ENCODE measurements at places on chromosomes 2 and 18.

DNA sequence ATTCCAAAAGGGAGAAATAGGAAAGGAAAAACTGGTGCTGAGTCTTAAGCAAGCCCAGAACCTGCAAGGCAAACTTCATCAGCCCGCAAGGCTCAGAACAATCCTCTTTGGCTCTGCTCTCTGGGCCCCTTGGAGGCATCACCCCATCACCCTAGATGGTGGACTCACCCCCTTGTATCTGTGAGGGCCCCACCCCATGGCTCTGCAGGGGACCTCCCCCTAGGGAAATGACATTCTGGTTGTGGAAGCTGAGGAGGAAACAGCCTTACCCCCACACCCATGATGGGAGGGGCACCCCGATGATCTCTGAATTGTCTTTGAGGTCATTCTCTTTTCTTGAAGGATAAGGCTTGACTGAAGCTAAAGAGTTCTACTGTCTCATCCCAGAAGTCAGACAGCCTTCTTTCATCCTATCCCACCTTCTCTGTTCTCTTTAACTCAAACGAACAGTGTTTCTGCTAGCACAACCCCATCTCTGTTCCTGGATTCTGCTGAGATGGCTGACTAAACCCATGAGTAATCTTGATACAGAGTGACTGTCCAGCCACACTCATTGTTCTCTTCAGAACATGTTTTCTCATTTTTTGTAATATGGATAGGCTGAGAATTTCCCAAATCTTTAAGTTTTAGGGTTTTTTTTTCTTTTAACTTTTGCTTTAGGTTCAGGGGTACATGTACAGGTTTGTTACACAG is 492.1 kb upstream of the MYT1L start:
- no peak for DNase-seq

DNA sequence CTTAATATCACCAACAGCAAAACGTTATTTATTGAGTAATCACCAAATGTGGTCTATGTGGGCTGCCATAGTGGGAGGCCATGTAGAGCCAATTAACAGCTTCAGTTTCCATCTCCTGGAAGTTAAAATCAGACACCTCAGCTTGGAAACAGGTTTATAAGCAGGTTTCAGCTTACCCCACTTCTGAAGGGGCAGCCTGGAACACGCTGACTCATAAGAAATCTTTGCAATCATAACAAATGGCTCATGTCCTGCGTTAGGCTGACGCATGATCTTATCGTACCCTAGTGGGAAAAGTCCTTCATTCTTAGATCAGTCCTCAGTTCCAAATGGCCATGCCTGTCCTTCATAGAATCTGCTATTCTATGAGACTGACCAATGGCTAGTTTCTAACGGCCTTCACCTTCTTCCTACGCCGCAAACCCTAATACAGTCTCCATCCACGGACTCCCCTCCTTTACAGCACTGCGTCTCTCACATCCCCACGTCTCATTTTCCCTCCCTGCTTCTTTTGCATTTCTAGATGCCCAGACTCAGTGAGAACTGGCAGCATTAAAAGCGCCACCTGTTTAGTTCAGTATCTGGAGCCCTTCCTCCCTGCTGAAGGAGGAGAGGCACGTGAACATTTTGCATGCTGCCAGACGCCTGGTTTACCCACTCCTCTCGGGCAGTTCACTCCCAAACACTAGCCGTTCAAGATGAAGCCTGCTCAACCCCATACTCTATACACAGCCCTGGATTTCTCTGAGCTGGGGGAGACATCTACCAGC is 24.2 kb upstream of the BZW1 start:
- DNase-seq, result peak; percentile 69

- no peak for DNase-seq
Measured at GRCh38 chr2:191112448-191112901, 38.3 kb downstream of the STAT4 start.

DNA sequence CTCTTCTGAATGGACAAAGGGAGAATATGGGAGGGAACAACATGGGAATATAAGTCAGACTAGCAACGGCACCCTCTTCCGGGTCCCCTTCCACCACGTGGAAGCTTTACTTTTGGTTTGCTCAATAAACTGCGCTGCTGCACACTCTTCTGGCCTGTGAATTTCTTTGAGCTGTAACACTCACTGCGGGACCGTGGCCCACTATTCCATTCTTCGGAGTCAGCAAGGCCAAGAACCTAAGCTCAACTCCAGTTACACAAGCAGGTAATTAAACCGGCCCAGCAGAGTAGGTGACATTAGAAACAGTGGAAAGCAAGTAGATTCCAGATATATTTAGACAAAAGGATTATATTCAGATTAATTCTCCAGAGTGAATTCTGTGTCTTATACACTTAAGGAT is 697.4 kb upstream of the NXPH2 start:
- no peak for DNase-seq

DNA sequence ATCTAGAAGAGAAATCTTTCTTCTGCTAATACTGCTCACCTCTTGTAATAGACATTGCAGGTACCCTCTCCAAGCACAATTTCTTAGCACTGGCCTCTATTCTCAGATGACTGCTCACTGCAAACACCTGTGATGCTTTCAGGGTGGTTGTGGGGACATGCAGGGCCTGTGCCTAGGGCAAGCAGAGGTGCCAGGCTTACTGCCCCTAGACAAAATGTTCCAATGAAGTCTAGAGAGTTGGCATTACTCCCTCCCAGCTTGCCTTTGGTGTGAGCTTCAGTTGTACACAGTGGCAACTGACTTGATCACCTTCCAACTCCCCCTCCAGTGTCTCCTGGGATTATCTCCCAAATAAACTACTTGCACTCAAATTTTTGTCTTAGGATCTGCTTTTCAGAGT is 12.9 kb upstream of the TXNDC2 start:
- DNase-seq, result no peak

DNA sequence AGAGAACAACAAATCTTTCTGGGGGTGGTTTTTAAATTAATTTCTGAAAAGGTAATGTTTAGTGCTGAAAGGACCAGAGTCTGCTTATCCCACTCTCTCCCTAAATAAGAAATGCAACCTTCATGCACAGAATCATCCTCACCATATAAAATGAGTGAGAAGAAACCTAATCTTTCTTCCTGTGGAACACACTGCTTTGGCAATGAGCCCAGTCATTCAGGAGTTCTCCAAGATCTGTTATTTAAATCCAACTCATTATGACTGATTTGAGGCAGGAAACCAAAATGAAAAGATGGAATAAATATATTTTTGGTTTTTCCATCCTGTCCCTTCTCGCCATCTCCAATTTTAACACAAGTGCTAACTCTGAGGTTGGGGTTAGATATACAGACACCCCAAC is 228.3 kb downstream of the SRBD1 start:
- DNase-seq, result no peak

- DNase-seq, result no peak
Measured at GRCh38 chr2:195472501-195473234, 184.4 kb upstream of the SLC39A10 start.

Data from kidney glomerular epithelial cell (primary cell).